Left ventricle myocardium superior (tissue), 1 donor: ENCODE measurements at places on chromosomes 6 and 20. TPM values are rescaled to one million over a fixed set of nuclear protein-coding genes. Genes with fewer than 3 reads are reported as not detected.

ADGB gene
- total RNA-seq: not detected

LY6G5C gene
- total RNA-seq: 1.8 TPM

MMP24 gene
- total RNA-seq: 0.45 TPM

FOXQ1 gene
- total RNA-seq: not detected

AGER gene
- total RNA-seq: 3.0 TPM

TCF21 gene
- 3.3 TPM for total RNA-seq

GSTA2 gene
- not detected for total RNA-seq

MUCL3 gene
- not detected for total RNA-seq

MTHFD1L gene
- 2.4 TPM for total RNA-seq

THBD gene
- total RNA-seq: 13.1 TPM

BMP2 gene
- total RNA-seq: 3.0 TPM

RPP40 gene
- 2.4 TPM for total RNA-seq

ESR1 gene
- total RNA-seq: 1.3 TPM

HLA-DRB1 gene
- 34.3 TPM for total RNA-seq

KIAA1755 gene
- 5.3 TPM for total RNA-seq

HLA-DOA gene
- 1.8 TPM for total RNA-seq

RAB5IF gene
- 53.4 TPM for total RNA-seq

MMUT gene
- 34.9 TPM for total RNA-seq

ATP9A gene
- total RNA-seq: 21.2 TPM

MEI4 gene
- total RNA-seq: 0.32 TPM

TBPL1 gene
- total RNA-seq: 14.2 TPM

CCDC170 gene
- 0.47 TPM for total RNA-seq

C6orf58 gene
- total RNA-seq: not detected

KLHDC3 gene
- total RNA-seq: 167 TPM

MYT1 gene
- total RNA-seq: 0.20 TPM

NR2E1 gene
- total RNA-seq: not detected

ARFRP1 gene
- 46.5 TPM for total RNA-seq

ASIP gene
- 9.5 TPM for total RNA-seq

MAN1A1 gene
- total RNA-seq: 18.3 TPM

MCHR2 gene
- not detected for total RNA-seq

METTL24 gene
- total RNA-seq: 1.6 TPM

GRIK2 gene
- total RNA-seq: 2.3 TPM

LY86 gene
- 1.1 TPM for total RNA-seq

VARS2 gene
- 18.2 TPM for total RNA-seq
